ENCODE measurements at places on chromosomes 2 and 18.

GRCh38 chr2:171762879-171763573 is 75.8 kb downstream of the DYNC1I2 start:
- no peak for DNase-seq

GRCh38 chr2:102063487-102063911 is 71.7 kb downstream of the IL1R2 start:
- DNase-seq, result no peak

- DNase-seq, result no peak
Observed at GRCh38 chr2:240655931-240656886, 26.5 kb downstream of the AQP12B start.

GRCh38 chr2:65031341-65032018 is 24.7 kb upstream of the CEP68 start:
- DNase-seq, result peak; percentile 89

DNA sequence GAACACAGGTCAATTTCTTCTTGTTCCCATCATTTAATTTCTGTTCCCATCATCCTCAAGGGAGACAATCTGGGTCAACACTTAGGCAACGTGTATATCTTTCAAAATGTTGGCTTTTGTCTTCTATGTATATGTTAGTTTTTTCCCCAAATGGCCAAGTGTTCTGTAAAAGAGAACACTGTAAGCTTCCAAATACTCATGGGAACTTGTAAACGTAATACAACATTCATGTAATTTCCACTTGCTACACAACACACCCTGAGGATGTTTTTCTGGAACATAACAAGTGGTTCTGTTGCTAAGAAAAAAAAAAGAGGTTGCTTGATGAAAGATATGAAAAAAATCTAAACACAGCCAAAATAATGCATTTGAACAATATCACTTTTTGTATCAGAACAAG is 149.1 kb downstream of the ATAD2B start:
- no peak for DNase-seq

DNA sequence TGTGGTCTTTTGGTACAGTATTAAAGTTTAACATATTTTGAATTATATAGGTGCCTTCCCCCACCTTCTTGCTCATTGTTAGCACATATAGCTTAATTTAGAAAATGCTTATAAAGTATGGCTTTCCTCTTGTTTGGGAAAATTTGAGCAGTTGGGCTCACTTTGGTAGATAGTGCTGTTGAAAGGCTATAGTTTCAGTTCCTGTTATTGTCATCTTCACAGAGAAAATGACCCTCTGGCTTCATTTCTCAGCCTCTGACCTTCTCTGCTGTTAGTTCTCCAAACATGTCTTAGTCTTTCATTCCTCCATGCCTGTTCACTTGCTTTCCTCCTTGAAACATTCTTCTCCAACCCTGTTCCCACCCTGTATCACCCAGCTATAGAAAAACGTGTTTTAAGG is 200.6 kb downstream of the WDR7 start:
- DNase-seq, result no peak

GRCh38 chr2:182818925-182819324 is 47.5 kb downstream of the FRZB start:
- DNase-seq, result no peak

DNA sequence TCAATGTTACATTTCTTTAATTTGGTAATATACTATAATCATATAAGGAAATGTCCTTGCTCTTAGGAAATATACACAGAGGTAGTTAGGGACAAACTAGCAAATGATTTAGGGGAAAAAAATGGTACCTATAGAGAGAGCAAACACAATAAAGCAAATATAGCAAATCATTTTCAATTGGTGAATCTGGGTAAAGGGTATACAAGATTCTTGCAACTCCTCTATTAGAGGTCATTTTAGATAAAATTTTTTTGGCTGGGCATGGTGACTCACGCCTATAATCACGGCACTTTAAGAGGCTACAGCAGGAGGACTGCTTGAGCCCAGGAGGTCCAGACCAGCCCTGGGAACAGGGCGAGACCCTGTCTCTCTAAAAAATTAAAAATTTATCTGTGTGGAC is 44.4 kb downstream of the STRN start:
- DNase-seq, result no peak

- no peak for DNase-seq
Observed at GRCh38 chr2:134365356-134365755, 111.5 kb downstream of the MGAT5 start.

DNA sequence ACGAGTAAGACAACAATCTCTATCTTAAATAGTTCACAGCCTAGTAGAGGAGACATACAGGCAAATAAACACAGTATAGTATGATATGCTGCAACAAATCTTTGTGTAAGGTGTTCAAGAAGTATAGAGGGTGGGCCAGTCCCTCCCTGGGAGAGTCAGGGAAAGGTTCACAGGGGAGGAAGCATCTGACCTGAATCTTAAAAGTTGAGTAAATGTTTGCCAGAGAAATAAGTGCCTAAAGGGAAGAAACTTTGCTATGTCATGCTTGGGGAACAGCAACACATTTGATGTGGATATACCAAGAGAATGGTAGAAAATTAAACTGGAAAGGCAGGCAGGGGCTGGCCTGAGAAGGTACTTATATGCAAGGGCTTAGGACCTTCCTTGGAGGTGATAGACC is 125.7 kb upstream of the CYP26B1 start:
- no peak for DNase-seq

DNA sequence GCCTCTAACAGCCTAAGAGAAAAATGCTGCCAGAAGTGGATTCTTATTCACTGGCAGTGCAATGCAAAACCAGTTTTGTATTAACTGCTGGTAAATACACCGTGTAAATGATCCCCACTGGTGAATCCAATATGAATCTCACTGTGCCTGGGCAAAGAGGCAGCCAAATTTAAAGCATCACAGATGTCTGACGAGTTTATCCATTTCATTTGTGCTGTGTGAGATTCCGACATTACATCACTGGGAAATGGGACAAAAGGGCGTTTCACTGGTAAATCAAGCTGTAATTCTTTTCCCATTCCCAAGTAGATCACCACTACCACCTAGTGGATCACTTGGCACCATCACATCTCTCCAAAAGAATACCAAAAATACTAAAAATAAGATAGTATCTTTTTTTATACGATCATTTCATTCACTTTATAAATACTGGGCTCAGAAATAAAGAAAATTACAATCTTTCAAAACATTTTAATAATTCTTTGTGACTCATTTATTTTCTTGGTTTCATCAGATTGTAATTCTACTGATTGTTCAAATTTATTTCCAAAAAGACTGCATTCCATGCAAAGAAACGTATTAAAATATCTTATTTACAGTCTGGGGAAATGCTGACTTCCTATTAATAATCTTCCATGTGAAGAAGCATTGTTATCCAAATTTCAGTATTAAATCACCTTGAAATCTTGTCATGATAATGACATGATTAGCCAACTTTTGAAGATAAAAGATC is 125.6 kb downstream of the GRB14 start:
- peak; percentile 1 for DNase-seq

- DNase-seq, result no peak
Observed at GRCh38 chr2:200258081-200258480, 48.4 kb upstream of the SPATS2L start.

- no peak for DNase-seq
Observed at GRCh38 chr2:105936954-105937353, 192.2 kb downstream of the NCK2 start.

GRCh38 chr2:239954166-239955086 is 70.7 kb downstream of the NDUFA10 start:
- no peak for DNase-seq

GRCh38 chr18:63160172-63160995 is 159.2 kb downstream of the BCL2 start:
- DNase-seq, result no peak

All from Jurkat, Clone E6-1 (cell line).